ENCODE measurements at places on chromosomes 4 and X.

- DNase-seq, result no peak
Observed at GRCh38 chr4:5636766-5637670, 71.3 kb downstream of the EVC2 start.

- DNase-seq, result no peak
Observed at GRCh38 chrX:46788902-46789301, 30.0 kb upstream of the SLC9A7 start.

GRCh38 chrX:155070663-155070974 is 317 bp downstream of the CMC4 start:
- no peak for DNase-seq

GRCh38 chr4:41212616-41213203 is 1.6 kb downstream of the APBB2 start:
- no peak for DNase-seq

GRCh38 chr4:35820003-35820402 is 424.3 kb downstream of the ARAP2 start:
- DNase-seq, result no peak

DNA sequence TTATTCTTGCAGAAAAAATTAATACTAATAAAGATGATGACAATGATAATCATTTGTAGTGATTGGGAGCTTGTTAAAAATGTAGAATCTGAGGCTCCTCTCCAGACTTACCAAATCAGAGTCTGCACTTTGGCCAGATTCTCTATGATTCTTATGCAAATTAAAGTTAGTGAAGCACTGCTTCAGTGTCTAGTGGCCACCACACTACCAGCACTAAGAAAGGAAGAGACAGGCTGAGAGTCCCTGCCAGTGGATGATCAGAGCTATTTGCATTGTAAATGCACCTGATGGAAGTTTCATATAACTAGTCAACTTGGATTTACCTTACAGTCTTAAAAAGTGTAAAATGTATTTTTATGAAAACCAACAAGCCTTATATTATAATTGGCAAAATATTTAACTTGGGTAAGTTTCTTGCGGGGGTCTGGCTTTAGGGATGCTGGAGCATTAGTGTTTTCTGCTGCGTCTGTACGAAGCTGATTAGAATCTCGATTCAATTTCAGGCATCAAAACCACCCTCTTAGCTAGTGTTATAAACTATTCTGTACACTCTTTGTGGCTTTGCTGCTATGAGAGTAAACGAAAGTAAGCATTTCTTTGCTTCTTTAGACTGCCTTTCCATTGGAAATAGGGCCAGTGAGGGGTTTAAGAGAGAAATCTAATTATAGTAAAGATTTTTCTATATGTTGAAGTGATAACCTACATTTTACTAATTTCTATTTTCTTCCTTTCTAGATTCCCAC is 114.1 kb downstream of the TLL1 start:
- DNase-seq, result no peak

- DNase-seq, result no peak
Observed at GRCh38 chr4:140529434-140529833, 5.5 kb downstream of the ELMOD2 start.

DNA sequence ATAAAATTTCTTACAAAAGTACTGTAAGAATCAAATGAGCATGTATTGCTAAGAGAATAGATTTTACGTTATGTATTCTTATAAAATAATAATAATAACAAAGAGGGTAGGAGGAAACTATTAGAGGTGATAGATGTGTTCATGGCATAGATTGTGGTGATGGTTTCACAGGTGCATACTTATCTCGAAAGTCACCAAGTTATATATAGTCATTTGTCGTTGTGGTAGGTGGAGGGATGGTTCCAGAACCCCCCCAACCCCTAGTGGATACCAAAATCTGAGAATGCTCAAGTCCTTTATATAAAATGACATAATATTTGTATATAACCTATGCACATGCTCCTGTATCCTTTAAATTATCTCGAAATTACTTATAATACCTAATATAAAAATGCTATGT is 36.7 kb upstream of the H2AZ1 start:
- no peak for DNase-seq

DNA sequence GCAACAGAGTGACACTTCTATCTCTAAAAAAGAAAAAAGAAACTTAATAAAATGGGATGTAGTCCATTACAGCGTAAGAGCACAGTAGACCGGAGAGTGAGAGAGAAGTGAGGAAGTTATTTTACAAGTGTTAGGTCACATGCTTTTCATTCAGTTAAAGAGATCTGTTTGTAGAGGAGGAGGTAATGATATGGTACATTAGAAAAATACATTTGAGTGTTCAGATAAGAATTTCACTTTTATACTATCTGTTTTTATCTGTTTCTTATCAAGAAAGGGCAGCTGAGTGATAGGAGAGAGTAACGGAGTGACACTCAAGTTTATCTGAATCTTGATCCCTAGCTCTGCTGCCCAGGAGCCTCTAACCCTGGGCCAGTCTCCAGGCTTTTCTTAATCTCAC is 38.9 kb downstream of the FNIP2 start:
- DNase-seq, result no peak

DNA sequence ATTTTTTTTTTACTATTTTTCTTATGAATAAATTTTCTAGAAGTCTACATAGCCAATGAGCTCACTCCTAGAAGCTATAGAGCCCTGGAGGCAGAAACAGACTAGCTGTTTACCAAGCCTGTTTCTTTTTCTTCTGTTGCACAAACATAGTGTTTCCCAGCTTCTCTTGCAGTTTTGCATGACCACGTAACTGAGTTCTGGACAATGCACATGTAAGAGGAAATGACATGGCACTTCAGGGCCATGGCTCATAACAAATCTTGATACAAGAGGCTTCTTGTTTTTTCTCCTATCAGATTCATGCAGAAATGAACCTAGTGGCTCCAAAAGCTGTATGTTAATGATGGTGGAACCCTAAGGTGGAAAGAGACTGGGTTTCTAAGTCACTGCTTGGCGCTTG is 127.4 kb downstream of the ZNF330 start:
- DNase-seq, result no peak

DNA sequence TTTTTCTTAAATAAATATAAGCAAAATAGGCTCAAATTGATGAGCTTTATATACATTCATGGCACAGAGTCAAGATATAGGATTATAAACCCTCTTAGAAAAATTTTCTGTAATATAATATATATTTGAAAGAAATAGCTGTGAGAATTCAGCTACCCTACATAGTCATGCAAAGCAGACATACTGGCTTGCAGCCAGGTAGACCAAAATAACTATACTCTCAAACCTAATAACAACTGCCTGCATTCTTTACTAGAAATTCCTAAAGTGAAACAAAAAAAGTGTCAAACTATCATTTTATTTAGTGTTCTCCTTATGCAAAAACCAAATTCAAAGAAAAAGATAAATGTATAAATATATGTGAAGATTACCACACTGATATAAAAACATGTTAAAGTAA is 1390.2 kb downstream of the C4orf33 start:
- DNase-seq, result no peak

- no peak for DNase-seq
Observed at GRCh38 chr4:154137320-154137905, 348.5 kb upstream of the SFRP2 start.

DNA sequence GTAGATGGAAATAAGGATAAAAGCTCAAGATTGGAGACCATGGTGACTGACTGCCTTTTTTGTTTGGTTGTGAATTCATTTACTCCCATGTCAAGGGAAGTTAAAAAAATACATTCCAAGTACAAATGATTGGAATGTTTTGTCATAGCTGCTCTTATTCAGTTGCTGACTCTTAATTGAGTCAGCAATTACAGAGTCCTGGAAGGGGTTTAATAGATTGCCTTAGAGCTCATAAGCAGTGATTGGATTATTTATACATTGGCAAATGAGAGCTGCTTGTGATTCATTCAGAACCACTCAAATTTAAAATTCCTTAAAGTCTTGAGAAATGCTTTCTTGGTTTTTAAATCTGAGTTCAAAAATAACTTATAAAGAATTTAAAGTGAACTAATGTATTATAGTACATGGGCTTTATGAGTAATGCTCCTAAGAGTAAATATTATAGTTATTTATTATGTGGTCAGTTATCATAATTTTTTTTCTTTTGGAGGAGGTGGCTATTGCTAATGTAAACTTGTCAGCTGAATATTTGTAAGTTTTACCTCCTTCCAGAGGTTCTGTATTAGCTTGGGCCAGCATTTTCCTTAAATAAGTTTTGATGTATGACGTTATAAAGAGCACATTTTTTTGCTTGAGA is 13.6 kb downstream of the JADE1 start:
- no peak for DNase-seq

GRCh38 chrX:44422631-44423030 is 79.2 kb upstream of the EFHC2 start:
- DNase-seq, result no peak

DNA sequence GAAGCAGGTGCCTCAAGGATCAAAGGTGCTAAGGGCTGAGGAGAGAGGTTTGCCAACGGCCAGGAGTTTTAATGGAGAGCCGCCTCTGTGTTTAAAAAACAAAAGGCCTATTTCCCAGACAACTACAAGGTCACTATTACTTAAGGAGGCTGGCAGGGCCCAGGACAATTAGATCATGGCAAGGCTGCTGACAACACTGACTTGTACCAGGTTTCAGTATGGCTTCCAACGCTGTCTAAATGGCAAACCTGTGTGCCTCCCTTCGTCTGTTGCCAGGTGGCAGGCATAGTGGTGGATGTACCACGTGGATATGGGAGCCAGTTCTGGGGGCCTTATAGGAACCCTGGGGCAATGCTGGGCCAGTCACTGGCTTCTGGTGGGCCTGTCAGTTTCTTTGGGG is 41.0 kb downstream of the NSG1 start:
- no peak for DNase-seq

- DNase-seq, result no peak
Observed at GRCh38 chr4:8251110-8251883, 18.3 kb upstream of the HTRA3 start.

- DNase-seq, result no peak
Observed at GRCh38 chrX:7330971-7331746, 183.2 kb upstream of the PUDP start.

DNA sequence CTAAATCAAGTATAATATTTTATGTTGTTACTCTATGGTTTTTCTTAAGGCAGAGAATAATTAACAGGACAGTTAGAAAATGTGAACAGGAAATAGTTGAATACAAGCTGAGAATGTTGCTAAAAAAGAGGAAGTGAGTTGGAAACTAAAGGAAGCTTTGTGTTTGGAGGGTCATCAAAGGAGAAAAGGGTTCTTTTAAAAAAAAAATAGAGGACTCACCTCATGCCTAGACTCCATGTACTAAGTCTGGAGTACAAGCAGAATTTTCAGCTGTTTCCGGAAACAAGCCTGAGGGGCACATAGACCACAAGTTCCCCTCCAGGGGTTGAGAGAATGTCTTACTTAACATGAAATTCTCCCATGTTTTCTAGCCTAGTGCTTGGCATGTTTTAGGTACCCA is 20.1 kb upstream of the MAP7D3 start:
- no peak for DNase-seq

GRCh38 chr4:147709999-147710398 is 21.9 kb upstream of the ARHGAP10 start:
- no peak for DNase-seq

- no peak for DNase-seq
Observed at GRCh38 chr4:54746218-54746617, 88.5 kb downstream of the KIT start.

DNA sequence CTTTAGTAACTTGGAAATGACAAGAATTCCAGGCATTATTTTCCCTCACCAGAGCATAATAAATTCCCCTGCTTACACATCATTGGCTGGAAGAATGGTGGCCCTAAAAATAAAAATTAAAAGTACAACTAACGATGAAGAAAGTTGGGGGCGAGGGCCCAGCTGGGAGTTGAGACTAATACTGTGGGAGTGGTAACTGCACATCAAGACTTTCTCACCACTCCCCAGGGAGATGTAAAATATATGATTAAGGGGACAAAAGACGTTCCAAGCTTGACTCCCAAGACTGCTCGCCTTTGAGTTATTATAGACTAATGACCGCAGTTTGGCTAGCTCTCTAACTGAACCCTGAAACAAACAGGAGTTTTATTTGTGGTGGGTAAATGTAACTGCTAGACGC is 30.0 kb downstream of the SMIM31 start:
- no peak for DNase-seq

GRCh38 chrX:103418811-103419340 is 42.5 kb downstream of the BEX3 start:
- DNase-seq, result no peak

GRCh38 chr4:26912069-26912468 is 51.4 kb downstream of the STIM2 start:
- no peak for DNase-seq

DNA sequence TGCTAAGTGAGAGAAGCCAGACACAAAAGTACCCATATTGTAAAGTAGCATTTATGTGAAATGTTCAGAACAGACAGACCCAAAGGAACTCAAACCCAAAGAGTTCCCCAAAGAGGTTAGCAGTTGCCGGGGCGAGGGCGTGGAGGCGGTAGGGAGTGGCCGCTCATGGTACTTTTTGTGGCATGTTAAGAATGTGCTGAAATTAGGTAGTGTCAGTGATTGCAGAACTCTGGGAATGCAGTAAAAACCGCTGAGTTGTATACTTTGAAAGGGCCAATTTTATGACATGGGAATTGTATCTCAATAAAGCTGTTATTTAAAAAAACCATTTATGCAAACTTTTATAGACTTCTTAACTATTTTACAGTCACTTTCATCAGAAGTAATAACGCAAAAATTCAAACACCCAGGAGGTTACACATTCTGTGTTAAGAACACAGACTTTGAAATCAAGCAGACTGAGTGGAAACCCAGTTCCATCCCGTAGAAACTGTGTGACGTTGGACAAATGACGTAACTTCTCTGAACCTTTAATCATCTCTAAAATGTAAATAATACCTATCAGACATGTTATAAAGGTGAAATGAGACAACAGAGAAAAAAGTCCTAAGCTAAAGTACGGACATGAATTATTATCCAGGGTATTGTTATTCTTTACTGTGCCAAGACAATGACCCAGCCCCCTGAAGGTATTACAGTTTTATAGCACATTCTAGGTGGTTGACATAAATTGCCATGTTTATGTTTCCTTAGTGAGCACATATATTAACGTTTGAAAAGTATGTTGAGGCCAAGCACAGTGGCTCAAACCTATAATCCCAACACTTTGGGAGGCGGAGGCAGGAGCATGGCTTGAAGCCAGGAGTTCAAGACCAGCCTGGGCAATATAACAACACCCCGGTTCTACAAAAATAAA is 19.7 kb downstream of the ZFP42 start:
- DNase-seq, result no peak
